Activated T-helper 17 cell treated with anti-CD3 and anti-CD28 coated beads, Interleukin-2, amount 50 U/mL, for 72 hours (primary cell): ENCODE measurements at places on chromosomes 4 and X. TPM values are rescaled to one million over a fixed set of nuclear protein-coding genes. Genes with fewer than 3 reads are reported as not detected.

The CLCN4 gene
- total RNA-seq: 0.19 TPM

The GAGE1 gene
- total RNA-seq: not detected

The RTL3 gene
- not detected for total RNA-seq

The RLIM gene
- total RNA-seq: 39.6 TPM

The MUC7 gene
- not detected for total RNA-seq

The TSPAN6 gene
- total RNA-seq: not detected

The TXLNG gene
- 15.7 TPM for total RNA-seq

The RS1 gene
- total RNA-seq: not detected

The AMTN gene
- not detected for total RNA-seq

The ZMYM3 gene
- total RNA-seq: 18.3 TPM

The HMGB2 gene
- 431 TPM for total RNA-seq

The TMEM31 gene
- total RNA-seq: not detected

The NUDT11 gene
- total RNA-seq: 1.5 TPM

DNA sequence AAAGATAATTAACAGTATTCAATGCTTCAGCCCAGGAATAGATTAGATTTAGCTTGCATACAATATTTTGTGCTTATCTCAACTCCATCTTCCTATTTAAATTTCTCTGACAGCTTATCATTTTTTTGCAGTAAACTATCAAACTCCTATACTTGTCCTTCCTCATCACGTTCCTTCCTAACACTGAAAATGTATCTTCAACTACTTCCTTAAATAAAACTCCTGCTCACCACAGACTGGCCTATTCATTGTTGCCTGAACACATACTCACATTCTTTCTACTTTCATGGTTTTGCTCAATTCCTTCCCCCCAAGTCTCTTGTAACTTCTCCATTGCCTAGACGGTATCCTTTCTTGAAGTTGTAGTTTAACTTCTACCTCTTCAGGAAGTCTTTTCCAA lies 28.5 kb upstream of the PTPN13 start:
- ATAC-seq: no peak

GRCh38 chrX:13472975-13473374 lies 96.4 kb upstream of the EGFL6 start:
- ATAC-seq: no peak

DNA sequence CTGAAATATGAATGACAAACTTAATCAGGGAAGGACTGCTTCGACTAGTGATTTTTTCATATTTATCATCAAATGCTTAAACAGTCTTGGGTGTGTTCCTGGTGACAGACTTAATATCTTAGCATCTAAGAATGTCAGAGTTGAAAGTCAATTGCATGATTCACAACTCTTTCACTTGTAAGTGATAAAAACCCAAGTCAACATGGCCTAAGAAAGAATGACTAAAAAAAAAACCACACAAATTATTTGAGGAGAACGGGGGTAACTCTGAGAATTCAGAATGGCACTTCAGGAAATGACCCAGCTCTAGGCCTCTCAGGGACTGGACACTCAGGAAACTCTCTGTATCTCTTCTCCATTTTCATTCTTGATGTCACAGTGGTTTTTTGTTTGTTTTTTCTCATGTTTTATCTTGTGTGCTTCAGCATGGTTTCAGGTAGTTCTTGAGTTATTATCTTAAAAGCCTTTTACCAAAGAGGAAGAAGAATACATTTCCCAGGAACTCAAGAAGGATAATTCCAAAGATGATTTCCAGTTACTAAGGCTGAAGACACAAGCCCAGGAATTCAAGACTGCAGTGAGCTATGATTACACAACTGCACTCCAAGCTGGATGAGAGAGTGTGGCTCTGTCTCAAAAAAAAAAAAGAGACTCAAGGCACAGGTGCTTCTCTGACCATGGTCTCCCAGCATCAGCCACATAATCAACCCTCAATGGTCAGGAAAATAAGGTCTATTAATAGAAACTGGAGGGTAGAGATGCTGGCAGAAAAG lies 1697.8 kb upstream of the IGFBP7 start:
- ATAC-seq: no peak

DNA sequence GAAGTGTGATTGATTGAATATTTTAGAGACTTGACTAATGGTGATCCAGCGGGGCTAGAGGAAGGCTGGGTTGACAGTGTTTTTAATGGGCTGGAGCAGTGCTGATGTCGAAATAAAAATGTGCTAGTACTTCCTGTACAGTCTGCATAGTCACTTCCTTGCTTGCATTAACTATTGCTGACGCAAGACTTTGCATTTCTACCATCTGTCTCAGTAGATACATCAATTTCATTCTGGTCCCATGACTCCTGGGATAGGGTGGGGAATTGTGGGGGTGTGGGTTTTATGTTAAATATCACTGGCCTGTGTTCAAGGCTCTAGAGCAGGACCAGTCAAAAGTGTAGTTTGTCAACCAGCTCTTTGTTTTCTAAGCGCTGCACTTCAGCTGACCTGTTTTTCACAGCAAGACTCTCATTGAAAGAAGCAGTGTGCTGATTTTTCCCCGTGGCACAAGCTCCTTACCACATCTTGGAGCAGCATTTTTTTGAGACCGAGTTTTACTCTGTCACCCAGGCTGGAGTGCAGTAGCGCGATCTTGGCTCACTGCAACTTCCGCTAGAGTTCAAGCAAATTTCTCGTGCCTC lies 35.2 kb upstream of the PHEX start:
- no peak for ATAC-seq

DNA sequence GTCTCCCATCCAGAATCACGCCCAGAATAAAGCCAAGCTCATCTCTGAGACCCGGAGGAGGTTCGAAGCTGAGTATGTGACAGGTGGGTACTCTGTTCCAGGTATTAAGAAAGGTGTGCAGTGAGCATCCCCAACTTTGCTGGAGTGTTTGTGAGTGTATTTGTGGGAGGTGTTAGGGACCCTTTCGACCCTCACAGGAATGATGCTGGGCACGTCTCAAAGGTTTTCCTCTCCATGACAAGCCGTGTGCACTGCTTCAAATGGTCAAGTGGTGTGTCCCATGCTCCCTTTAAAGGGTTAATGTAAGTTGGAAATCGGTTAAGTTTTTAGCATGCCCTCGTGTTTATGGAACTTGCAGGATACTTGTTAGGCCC lies 442 bp downstream of the MOSPD2 start:
- ATAC-seq: no peak

DNA sequence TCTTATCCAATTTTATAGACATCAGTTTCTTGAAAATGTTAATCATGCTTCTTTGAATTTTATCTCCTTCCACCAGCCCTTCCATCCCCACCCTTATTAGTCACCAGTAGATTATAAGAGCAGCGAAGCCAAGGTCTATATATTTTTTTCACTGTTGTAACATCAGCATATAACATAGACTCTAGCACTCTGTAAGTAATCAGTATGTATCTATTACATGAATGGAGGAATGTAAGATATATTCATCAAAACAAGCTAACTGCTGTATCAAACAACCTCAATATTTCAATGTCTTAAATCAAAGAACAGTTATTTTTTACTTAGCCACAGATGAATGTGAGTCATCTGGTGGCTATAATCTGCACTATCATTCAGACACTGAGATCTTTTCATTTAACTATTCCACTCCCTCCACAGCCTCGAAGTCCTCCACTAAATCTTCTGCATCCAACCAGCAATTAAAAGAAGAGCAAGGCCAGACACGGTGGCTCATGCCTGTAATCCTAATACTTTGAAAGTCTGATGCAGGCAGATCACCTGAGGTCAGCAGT lies 178.9 kb downstream of the CENPC start:
- no peak for ATAC-seq

- no peak for ATAC-seq
These were observed 312.8 kb downstream of the TENM3 start for GRCh38 chr4:182555997-182556418.

DNA sequence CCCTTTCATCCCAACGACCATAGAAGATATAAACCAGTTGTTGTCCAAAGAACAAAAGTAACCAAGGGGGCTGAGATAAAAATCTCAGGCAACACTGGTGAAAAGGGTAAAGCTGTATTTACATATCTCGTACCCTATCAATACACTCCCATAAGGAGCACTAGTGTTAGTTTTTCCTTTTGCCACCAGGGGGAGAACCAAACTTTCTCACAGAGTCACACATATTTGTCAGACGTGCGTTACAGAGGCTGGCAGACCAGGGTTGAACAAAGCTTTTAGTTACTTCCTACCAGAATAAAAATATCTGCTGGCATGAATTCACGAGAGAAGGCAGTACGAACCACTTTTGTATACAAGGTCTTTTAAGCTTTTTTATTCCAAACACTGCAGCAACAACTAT lies 88.3 kb downstream of the AMELX start:
- no peak for ATAC-seq

- no peak for ATAC-seq
These were observed 12.0 kb downstream of the BST1 start for GRCh38 chr4:15714646-15715435.

DNA sequence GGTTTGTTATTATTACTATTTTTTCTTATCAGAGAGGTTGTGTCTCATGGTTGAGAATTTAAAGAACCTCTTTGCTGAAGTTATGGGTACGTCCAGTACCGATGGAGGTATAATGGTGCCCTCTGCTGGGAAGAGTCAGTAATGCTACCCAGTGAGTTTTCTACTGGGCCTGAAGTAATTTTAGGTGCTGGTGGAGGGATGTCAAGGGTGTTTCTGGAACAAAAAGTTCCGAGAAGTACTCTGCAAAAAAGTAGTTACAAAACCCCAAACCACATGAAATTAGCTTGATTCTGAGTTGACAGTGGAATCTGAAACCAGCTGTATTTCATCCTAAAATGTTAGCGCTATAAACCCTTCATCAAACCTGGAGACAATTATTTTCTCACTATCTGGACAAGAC lies 102.5 kb upstream of the MID1 start:
- no peak for ATAC-seq

- ATAC-seq: no peak
These were observed 35.9 kb downstream of the WDR1 start for GRCh38 chr4:10080589-10081217.

GRCh38 chrX:112355931-112356330 lies 273.4 kb upstream of the TRPC5 start:
- ATAC-seq: no peak

DNA sequence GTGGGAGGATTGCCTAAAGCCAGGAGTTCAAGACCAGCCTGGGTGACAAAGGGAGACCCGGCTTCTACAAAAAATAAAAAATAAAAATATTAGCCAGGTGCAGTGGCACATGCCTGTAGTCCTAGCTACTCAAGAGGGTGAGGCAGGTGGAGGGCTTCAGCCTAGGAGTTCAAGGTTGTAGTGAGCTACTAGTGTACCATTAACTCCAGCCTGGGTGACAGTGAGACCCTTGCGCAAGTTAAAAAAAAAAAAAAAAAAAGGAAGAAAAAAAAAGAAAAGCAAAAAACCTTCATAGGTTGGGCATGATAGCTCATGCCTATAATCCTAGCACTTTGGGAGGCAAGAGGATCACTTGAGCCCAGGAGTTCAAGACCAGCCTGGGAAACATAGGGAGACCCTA lies 5.8 kb downstream of the SCLT1 start:
- ATAC-seq: no peak

DNA sequence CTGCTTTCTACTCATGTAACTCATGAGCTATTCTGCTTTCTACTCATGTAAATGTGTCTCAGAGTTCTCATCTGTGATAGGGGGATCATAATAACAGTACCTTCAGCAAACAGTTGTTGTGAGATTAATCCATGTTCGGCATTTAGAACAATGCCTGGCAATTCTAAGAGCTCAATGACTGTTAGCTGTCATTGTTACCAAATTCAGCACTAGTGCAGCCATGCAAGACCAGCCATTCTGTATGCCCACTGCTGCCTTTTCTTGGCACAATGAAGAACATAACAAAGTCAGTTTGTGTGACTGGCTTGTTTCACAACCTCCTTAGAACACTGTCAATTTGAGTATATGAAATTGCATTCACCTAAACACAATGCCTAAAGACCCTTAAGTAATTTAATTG lies 163.2 kb downstream of the ANK2 start:
- no peak for ATAC-seq

DNA sequence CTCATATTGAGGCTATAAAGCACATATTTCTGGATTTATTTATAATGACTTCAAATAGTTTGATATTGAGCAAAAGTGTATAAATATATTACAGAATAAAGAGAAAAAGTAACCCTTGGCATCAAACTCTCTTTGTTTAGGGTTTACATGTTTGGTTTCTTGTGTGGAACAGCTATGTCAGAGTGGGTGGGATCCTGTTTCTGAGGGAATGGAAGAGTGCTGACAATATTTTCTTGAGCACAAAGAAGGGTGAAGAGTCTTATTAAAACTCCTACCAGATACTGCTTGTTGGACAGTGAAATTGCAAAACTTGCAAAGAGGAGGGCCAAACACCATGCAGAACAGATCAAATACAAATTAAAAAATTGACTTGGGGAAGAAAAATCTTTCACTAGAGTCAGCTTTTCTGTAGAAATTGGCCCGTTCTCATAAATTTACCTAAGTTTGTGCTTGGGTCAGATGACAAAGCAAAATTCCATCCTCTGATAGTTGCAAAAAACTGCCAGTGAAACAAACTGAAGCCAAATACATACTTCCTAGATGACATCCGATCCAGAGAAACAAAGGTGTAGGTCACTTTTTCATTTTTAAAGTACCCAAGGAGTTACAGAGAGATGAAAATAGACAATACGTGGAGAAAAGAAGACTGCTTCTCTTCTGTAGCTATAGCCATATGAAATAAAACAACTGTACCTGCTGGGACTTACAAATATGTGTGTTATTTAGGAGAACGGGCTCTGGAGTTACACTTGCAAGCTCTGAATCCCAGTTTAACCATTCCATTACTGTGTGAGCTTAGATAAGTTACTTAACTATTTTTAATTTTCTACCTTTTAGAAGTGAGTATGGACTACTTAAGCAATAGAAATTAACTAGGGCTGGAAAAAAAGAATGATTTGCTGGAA lies 133.3 kb downstream of the MAML3 start:
- ATAC-seq: no peak

DNA sequence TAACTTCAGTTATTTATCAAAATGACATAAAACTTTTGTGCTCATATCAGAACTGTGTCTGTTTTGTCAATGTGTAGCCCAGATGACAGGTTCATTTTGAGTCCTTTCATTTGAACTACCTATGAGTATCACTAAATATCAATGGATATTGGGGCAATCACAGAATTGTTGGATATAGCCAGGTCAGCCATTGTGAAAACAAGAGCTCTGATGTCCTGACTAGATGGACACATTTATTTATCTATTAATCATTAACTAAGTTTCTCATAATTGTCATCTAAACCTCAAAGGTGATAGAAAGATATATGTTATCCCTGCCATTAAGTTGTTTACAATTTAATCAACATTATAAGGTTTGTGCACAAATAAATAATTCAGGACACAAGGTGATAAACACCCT lies 638.3 kb upstream of the GRIA3 start:
- ATAC-seq: no peak

- ATAC-seq: no peak
These were observed 7.7 kb downstream of the GEMIN8 start for GRCh38 chrX:14022019-14022418.

- ATAC-seq: no peak
These were observed 50.2 kb downstream of the JAKMIP1 start for GRCh38 chr4:6150046-6150735.

DNA sequence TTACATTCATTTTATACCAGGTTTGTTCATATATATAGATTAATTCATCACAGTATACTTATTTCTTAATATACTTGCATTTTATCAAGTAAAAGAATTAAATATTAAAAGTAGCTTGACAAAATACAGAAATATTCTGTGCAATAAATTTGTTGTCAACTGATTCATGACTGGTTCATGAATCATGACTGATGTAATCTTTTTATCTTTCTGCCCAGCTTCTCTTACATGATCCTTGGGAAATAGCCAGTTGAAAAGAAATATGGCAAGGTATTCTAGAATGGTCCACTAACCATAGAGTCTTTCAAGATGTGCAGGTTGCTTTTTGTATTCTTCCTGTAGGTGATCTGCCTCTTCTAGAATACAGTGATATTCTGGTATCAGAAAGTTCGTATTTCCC lies 4.2 kb upstream of the CCNA2 start:
- no peak for ATAC-seq
